NCI-H82 (cell line): ENCODE measurements at places on chromosomes 16 and 17.
A peak's percentile ranks its signal among the peaks of the same experiment; 100 is the strongest.

DNA sequence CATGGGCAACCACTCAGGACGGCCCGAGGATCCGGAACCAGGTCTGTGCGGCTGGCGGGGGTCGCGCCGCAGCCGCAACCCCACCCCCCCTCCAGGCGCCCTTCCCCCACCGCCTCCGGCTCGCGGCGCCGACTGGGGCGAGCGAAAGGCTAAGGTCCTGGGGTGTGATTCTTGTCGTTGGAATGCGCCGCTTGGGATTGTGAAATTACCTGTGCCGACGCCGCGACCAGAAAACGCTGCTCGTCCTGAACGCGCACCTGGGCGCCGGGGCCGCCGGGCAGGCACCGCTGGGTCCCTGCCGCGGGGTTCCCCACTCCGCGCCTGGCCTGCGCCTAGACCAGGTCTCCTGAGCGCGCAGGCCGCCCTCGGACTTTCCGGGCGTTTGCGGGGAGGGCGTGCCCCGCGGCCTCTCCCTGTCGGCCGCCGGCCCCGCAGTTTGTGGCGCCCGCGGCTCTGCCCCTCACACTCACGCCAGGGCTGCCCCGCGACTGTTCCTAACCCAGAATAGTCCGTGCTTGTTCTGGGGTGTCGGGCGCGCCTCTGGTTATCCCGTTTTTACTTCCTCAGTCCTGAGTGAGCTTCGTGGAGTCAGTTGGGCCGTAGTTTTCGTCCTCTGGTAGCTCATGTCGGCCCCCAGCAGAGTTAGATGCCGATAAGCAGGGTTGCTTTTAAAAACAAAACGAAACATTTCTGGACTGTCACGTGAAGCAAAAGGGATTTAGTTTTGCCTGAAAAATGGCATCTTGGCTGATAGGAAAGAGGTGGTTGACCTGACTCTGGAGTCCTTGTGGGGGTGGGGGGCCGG lies 147.2 kb downstream of the SPECC1 start:
- DNase-seq, result peak; percentile 66

GRCh38 chr16:52572656-52573055 lies 25.7 kb upstream of the TOX3 start:
- DNase-seq, result no peak

DNA sequence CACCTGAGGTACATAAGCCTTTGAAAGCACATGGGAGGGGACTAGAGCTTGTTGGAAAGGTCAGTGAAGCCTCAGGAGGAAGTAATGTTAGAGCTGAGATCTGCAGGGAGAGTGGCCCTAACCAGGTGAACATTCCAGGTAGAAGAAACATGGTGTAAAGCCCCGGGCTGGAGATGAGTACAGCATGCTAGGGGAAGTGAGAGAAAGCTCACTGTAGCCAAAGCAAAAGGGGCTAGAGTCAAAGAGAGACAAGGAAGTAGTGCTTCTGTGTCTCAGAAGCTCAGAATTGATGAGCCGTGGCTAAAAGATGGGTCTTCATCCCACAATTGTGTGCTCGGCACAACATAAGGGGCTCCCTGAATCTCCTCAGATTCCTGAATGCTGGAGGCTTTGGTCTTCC lies 481.8 kb downstream of the XYLT1 start:
- no peak for DNase-seq

DNA sequence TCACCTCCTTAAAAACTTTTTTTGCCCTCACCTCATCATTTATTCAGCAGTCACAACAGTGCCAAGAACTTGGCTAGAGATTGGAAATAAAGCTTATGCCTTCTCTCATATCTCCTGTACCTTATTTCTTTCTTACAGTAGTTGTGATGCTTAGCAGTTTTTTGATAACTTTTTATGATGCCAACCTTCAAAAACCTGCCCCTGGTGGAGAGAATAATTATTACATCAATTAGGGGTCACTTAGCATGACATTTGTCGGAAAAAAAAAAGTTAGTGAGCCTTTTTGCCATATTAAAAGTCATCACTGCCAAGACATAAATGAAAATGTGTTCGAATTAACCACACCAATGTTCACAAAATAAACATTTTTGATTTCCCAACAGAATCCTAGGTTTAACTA lies 296.6 kb downstream of the WWOX start:
- peak; percentile 15 for DNase-seq

DNA sequence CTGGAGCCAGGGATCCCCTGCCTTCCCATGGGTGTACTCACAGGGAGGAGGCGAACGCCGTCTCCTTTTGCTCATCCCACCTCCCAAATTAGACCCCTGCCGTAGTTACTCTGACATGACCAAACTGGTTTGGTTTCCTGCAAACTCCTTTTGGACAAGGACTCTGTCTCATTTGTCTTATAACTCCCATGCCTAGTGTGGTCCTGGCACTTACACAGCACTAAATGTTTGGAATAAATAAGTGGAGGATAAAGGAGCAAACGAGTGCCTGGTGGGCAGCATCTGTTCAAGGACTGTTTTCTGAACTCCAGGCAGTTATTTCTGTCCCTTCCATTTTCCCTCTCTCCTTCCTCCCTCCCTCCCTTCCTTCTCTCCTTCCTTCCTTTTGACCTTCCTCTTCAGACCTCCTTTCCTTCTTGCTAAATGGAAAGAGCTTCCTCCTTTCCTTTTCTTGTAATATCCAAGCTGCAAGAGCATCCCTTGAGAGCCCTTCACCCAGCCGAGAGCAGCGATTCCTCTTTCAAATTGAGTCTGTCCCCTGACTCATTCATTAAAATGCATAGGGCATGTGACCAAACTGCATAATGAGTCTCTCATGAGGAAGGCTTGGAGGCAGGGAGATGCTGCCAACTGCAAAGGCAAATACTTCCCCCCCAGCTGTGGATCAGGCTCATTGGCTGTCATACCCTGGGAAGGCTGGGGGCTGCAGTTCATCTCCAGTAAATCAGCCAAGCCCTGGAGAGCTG lies 36.8 kb downstream of the CHD9 start:
- peak; percentile 82 for DNase-seq

DNA sequence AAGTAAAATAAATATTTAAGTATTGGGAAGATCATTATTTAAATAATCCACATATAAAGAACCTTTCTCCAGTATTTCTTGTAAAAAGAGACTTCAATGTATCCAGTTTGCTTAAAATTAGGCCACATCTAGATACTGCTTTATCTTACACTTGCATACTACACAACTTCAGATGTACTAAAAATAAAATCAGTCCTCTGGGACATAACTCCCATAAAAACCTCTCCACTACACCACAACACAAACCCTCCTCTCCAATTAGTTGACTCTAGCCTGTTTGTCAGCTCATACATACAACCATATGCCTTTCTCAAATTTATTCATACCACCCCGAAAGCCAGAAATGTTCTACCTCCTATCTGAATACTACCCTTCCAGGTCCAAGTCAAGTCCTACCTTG lies 21.6 kb downstream of the SPOP start:
- DNase-seq, result no peak

DNA sequence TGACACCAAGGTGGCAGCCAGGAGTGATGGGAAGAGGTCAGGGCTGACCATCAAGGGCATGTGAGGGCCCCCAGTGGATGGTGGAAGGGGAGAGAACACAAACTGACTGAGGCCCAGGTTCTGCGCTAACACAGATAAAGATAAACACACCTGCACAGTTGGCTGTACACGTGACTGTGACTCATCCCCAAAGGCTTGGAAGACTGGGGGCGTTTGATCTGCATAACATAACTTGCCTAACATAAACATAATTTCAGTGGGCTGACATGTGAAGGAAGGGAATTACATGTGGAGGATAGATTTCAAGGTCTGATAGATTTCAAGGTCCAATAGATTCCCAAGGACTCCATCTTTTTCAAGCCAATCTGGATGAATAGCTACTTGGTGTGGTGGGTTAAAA lies 100.9 kb upstream of the TNRC6C start:
- no peak for DNase-seq

- DNase-seq, result no peak
Observed at GRCh38 chr16:21694609-21695008, 30.8 kb downstream of the OTOA start.

DNA sequence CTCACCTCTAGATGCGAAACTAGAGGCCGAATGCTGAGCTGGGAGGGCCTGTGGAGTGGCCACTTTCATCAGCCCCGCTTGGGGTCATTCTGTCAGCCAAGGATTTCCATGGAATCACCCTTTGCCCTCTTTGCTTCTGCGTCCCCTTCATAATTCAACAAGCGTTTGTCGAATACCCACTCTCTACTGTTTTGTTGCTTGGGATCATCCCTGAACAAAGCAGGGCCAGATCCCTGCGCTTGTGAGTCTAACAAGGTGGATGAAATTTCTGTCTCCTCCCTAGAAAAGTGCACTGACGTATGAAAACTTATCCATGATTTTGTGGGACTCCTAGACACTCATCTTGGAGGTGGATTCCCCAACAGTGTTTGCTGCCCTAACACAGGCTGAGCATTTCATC lies 3.3 kb upstream of the SLC12A3 start:
- DNase-seq, result peak; percentile 3

DNA sequence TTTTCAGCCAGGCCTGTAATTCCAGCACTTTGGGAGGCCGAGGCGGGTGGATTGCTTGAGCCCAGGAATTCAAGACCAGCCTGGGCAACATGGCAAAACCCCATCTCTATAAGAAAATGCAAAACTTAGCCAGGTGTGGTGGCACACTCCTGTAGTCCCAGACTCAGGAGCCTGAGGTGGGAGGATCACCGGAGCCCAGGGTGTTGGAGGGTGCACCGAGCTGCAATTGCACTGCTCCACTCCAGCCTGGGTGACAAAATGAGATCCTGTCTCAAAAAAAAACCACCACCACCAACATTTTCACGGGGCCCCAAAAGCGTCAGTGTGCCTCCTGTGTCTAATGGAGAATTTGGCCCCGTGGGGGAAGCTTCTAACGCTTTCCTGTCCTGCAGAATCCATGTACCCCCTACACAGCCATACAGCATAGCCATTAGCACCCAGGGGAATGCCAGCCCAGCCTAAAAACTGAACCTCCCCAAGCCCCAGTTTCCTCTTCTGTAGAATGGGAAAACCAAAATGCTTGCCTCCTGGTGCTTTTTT lies 22.2 kb upstream of the MAP3K14 start:
- DNase-seq, result no peak

- peak; percentile 57 for DNase-seq
Observed at GRCh38 chr17:17435323-17435722, 41.5 kb upstream of the MED9 start.

DNA sequence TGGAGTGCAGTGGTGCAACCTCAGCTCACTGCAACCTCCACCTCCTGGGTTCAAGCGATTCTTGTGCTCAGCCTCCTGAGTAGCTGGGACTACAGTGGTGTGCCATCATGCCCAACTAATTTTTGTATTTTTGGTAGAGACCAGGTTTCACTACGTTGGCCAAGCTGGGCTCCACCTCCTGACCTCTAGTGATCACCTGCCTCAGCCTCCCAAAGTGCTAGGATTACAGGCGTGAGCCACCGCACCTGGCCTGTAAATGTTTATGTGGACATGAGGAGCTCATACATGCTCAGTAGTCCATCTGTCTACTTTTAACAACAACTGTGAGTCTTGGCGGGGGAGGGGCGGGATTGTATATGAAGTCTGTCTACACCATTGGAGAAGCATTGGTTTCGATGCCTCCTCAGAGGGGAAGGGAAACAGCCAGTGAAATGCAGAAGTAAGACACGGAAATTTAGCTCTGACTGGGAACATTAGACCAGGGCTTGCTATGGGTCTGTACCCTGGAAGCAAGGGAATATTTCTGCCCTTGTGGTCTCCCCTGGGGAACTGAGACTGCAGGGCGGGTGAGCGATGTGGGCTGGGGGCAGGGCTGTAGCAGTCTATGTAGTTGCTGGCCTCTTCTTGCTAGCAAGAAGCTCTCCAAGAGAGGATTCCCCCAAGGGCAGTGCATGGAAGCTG lies 9.3 kb downstream of the NUBP1 start:
- DNase-seq, result peak; percentile 84
